Stimulated activated CD8-positive, alpha-beta memory T cell treated with anti-CD3 and anti-CD28 coated beads, Interleukin-7, amount 100 ng/mL, for 48 hours (primary cell): ENCODE measurements at places on chromosomes 16 and 17.

- DNase-seq, result no peak
These were observed 51.3 kb downstream of the TNFRSF13B start for GRCh38 chr17:16920628-16921020.

- DNase-seq, result no peak
These were observed 35.1 kb downstream of the DDX19A start for GRCh38 chr16:70381604-70382342.

DNA sequence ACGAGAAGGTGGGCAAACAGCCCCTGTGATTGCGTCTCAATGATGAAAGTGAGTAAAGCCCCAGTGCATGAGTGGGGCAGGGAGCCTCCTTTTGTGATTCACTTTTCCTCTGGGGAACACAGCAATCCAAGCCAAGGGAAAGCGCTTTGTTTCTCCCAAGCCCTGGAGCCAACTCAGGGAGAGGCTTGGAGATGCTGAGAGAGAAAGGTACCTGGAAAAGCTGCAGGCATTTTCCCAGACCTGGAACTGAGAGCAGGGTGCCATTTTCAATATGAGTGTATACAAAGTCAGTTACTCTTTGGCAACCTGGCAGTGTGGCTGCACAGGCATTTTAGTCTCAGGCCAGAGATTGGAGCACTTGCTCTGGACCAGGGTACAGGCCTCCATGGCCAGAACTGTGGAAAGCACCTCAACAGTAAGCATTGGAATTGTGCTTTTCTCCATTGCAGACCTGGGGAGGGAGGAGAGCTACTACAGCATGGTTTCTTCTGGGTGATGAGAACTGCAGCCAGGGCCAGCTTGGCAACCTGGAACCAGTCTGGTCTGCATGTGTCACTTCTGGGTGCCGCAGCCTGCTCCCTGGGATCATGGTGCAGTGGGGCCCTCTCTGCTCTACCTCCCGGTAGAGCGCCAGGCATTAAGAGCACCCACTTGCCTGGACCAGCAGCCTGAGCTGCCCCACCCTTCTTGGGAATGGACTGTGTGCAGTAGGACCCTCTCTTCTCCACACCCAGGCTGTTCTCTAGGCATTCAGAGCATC is 89.0 kb upstream of the CDH5 start:
- DNase-seq, result no peak

DNA sequence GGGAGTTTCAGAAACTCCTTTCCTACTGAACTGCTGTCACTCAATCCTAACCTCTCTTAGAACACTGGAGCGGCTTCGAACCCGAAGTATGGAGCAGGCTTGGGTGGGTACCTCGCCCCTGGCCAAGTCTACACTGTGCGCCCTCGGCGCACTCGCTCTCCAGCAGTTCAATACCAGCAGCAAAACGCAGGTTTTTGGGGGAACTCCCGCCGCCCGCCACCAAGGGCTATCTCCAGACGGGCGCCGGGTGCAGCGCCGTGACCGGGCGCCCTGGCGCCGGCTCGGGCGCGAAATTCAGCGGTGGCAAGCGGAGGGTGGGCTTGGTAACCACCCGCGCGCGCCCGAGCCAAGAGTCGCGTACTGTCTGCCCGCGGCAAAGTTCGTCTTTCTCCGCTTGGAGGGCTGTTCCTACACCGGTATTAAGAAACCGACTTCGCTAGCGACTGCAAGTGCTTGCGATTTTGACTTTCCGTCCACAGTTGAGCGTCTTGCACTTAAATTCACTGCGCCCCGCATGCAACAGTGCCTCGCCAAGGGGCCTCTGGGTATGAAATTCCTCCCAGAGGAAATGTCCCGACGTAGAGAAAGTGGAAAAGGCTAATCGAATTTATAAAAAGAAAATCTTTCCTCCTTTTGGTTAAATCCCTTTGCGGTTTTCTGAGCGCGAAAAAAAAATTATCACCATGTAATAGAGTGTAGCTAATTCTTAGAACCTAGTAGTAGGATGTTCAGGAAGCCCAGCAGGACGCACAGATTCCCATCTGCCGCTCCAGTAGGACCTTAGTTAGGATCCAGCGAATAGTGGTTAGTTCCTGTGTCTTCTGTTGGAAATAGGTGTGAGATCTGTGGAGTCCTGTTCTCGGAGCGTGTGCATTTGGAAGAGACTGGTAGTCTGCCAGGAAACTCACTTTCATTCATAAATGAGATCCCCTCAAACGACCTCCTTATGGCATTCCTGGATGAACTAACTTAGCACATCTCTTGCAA is 5.0 kb upstream of the SALL1 start:
- no peak for DNase-seq

DNA sequence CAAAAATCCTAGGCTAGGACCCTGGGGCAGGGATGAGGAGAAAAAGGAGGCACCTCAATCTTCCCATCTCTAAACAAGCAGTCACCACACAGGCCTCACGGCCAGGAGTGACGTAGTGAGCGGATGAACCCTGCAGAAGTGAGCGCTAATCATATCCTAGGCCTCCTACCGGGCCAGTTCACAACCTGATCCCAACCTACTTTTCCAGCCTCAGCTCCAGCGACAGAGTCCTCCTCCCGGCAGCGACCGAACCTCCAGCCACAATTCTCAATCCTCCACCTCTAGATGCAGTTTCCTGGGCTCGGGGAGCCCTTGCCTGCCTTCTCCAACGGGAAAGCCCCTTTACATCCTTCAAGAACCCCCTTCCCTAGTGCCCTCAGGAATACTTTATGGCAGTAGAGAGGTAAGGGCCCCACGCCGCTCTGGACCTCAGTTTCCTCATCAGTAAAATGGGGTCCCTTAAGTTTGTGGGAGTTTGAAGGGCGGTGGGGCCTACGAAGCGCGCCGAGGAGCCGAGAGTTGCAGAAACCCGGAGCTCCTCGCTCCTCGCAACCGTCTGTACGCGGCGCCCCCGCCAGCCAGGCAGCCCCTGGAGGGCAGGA is 1.4 kb downstream of the ZNF668 start:
- DNase-seq, result no peak

GRCh38 chr16:77514500-77515220 is 79.8 kb upstream of the ADAMTS18 start:
- no peak for DNase-seq

DNA sequence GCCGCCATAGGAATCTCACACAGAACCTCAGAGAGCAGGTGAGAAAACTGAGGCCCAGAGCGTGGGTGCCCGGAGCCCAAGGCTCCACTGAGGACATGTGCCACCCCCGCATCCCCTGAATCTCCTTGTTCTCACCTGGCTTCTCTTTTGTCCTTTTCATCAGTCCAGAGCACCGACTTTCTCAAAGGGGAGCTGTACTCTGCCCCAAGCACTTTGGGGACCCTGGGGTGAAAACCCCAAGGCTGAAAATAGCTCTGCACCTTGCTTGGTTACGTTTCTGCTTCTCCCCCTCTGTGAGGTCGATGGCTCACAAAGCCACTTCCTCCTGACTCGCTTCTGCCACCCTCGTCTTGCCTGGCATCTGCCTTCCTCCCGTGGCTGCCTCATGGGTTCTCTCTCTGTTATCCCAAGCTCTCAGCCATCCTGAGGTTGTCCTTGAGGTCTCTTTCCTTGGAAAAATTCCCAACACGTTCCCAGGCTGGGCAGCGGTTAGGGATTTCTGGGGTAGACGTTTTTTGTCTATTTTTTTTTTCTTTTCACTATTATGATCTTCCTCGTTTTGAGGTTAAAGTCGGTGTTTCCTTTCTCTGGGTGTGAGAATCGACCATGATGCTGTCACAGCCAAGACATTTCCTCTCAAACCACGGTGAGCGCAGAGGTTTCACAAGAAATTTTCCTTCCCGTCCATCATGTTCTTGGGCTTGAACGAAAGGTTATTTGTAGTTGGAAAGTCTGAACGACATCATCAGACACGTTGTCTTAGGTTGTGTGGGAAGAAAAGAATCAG is 37.2 kb downstream of the IRF8 start:
- DNase-seq, result peak; percentile 82

DNA sequence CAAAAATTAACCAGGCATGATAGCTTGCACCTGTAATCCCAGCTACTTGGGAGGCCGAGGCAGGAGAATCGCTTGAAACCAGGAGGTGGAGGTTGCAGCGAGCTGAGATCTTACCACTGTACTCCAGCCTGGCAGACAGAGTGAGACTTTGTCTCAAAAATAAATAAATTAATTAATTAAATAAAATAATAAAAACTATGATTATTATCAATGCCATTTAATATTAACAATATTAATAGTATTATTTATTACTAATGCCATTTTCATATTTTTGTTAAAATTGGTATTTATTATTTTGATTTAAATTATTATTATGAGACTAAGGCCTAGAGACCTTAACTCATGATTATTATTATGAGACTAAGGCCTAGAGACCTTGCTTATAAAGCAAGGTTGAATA is 121.2 kb downstream of the CDH11 start:
- no peak for DNase-seq

- peak; percentile 31 for DNase-seq
These were observed at the start of gene FLII for GRCh38 chr17:18258356-18259038. TSS of gene FLII (minus strand) at chr17:18258738. CDS start at chr17:18258690, 48 bp downstream.

DNA sequence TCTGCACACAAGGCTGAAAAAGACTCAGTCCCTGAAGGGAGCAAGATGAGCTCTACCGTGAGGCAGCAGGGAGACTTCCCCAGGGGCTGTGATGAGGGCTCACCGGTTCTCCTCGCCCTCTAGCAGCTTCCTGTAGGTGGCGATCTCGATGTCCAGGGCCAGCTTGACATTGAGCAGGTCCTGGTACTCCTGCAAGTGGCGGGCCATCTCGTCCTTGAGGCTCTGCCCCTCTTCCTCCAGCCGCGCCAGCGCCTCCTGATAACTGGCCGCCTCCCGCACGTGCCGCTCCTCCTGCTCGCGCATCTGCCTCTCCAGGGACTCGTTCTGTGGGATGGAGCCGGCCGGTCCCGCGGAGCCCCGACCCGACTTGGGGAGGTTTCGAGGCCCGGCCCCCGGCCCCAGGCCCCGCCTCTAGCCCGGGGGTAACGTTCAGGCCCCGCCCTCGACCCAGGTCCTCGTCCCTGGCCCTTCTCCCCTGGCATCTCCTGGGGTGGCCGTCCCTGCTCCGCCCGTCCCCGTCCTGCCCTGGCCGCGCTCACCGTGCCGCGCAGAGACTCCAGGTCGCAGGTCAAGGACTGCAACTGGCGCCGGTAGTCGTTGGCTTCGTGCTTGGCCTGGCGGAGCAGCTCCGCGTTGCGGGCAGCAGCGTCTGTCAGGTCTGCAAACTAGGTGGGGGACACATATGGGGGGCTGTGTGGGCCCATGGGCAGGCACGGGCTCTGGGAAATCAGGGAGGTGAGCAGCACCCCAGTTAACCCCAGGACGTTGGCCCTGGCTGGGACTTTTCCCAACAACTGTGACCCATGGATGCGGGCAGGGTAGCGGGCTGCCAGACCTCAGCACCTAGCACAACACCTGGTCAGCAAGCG is 3.9 kb downstream of the GFAP start:
- DNase-seq, result peak; percentile 23

GRCh38 chr17:61388561-61389356 is 10.9 kb upstream of the TBX2 start:
- no peak for DNase-seq

GRCh38 chr17:66281661-66282369 is 20.6 kb upstream of the PRKCA start:
- DNase-seq, result no peak

DNA sequence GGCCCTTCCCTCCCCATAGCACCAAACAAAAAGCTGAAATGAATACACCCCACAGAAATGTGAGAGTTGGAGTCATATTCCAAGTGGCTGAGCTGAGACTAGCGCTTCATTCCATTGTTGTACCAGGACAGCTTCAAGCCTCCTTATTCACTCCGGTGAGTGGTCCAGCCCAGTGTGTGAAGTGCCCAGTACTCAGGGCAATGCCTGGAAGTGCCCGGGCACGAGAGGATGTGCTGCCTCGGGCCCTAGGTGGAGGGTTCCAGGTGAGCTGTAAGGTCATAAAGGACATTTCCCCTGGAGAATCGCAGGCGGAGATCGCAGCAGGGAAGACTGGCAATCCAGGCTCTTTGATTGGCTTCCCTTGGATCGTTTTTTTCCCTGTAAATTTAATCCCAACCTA is 5.4 kb upstream of the CYLD start:
- no peak for DNase-seq

DNA sequence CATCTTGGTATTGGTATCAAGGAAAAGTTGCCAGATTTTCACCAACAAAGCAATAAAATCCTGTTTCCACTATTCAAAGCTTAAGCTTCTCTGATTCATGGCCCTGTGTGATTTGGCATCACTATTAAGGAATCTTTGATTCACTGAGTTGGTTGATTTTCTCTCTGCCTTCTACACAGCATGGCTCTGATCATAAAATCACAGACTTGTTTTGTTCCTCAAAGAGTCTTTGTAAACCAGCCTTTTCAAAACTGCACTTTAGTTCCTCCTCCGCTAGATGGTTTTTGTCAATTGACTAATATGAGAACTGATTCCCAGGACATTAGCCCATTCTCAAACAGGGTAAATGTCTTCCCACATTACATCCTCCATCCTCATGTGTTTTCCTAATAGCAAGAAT is 197.6 kb downstream of the DNAH9 start:
- DNase-seq, result no peak

GRCh38 chr17:8593276-8593675 is 37.2 kb downstream of the MYH10 start:
- DNase-seq, result no peak

DNA sequence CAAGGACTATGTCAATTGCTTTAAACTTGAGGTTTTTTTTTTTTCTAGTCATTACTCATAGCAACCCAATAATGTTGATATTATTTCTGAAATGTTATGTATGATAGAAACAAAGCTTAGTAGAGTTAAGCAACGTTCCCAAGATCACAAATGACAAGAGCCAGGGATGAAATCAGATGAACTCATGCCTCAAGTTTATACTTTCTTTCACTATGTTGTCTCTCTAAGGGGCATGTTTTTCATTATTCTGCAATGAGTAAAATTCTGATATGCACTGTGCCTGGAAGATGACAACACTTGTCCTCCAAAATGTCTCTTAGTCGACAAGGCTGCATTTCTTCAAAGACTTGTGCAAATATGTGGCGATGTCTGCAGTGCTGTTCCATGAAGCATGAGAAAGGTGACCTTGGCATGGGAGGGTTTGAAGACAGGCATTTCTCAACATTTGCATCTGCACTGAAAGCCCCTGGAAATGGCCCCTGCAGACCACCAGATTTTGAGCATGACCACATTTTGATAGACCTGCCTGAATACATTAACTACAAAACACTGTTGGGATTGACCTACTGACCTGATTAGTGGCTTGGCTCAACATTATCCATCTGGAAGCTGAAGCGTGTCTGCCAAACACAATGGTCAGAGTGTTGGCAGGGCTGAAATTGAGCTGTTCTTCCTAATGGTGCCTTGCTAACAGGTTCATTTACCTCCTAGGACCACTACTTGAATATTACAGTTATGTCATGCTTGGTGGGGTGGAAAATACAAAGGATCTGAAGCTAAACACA is 1027.5 kb downstream of the CDH11 start:
- no peak for DNase-seq

- no peak for DNase-seq
These were observed 89.2 kb upstream of the CDC42EP4 start for GRCh38 chr17:73400915-73401545.
